ENCODE measurements at places on chromosomes 7 and 10.

DNA sequence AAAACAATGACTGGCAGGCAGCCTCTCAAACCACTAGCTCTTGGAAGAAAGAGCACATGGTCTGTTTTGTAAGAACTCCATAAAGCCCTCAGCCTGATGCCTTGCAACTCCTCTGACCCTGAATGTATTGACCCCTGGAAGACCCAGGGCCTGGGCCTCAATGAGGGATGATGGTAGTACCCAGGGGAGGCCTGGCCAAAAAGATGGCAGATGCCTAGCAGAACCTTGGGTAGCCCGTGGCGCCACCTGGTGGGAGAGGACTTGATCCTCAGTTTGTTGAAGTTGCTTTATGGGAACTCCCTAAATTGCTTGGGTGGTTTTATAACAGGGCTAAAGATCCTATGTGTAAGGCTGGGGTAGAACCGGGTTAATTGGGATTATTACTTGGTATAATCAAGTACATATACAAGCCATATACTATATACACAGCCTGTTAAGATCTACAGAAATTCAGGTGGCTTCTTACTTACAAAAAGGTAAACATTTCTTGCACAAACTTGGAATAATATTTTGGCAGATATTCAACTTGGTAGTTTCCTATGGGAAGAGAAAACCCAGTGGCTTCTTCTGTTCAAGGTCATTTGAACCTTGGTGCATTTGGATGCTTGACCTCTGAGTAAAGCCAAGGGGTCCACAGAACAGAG lies 95.8 kb upstream of the CACUL1 start:
- no peak for DNase-seq

- DNase-seq = no peak
Observed at GRCh38 chr10:35343739-35344138, 7.4 kb downstream of the CCNY start.

- DNase-seq = no peak
Observed at GRCh38 chr7:80984619-80985018, 65.8 kb upstream of the SEMA3C start.

- peak; percentile 2 for DNase-seq
Observed at GRCh38 chr10:108629834-108630233, 1293.5 kb downstream of the XPNPEP1 start.

- no peak for DNase-seq
Observed at GRCh38 chr7:37131855-37132254, 316.8 kb downstream of the ELMO1 start.

GRCh38 chr7:1917221-1918062 lies 247.4 kb downstream of the ELFN1 start:
- peak; percentile 26 for DNase-seq

GRCh38 chr10:3056280-3057037 lies 10.9 kb upstream of the PFKP start:
- no peak for DNase-seq

- peak; percentile 87 for DNase-seq
Observed at GRCh38 chr10:119090968-119091367, 10.4 kb upstream of the EIF3A start.

- no peak for DNase-seq
Observed at GRCh38 chr10:111078505-111079185, 1.8 kb downstream of the ADRA2A start.

DNA sequence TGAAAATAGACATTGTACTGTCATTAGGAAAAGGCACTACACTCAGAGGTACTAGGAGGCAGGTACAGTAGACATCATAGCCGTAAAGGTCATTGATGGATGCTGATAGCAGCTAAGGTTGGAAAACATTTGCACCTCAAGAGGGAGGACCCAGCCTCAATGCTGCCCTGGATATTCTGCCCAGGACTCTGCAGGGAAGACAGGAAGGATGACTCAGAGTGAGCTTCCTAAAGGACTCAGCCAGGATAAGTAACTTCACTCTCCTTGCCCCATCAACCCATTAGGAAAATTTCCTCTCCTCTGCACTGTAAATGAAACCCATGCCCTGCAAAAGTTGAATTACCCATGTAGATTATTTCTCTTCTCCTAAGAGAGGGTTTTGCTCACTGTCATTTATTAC lies 617.9 kb upstream of the MKI67 start:
- DNase-seq = no peak

Data from foreskin fibroblast (primary cell).